ENCODE measurements at places on chromosomes 2 and 18. TPM values are rescaled to one million over a fixed set of nuclear protein-coding genes. Genes with fewer than 3 reads are reported as not detected.

Gene TRIM43
- polyA plus RNA-seq: not detected

DNA sequence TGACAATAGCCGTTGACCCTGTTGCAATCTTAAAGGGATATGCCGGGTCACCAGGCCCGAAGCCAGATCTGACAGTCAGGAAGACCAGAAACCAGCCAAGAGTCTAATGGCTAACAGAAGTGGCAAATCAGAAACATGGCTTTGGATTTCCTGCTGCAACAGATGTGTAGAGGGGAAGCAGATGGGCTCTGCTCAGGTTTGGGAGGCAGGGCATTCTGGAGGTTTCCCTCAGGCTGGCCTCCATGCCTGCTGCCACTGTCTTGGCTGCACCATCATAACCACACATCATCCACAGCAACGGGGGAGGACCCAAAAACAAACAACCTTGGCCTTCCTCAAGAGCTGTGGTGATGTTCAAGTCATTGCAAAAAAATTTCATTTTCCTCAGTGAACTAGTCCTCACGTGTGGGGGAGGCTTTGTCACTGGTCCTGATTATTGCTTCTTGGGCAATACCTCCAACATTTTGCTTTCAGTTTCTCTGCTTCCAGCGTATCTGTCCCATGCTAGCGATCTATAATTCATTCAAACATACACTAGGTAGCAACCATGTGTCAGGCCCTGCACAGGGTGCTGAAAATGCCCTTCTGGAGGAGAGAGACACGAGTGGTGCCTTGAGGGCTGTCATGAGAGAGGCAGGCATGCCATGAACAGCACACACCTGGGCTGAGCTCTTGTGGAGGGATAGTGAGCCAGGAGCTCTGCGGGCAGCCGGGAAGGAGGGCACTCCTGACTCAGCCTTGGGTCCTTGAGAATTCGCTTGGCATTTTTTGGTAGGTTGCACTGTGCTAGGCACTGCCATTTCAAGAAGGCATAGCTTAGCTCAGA lies 48.2 kb upstream of the LGALSL start:
- no peak overlapping the region for H3K4me3 ChIP-seq
- no peaks in the 10 kb centered on the region for H3K27me3 ChIP-seq
- no peaks in the 10 kb centered on the region for H3K36me3 ChIP-seq
- H3K4me1 ChIP-seq: peaks cover 45% of the 10 kb centered on the region

Gene THAP4
- polyA plus RNA-seq: 184 TPM

Gene FTCDNL1
- 4.1 TPM for polyA plus RNA-seq

DNA sequence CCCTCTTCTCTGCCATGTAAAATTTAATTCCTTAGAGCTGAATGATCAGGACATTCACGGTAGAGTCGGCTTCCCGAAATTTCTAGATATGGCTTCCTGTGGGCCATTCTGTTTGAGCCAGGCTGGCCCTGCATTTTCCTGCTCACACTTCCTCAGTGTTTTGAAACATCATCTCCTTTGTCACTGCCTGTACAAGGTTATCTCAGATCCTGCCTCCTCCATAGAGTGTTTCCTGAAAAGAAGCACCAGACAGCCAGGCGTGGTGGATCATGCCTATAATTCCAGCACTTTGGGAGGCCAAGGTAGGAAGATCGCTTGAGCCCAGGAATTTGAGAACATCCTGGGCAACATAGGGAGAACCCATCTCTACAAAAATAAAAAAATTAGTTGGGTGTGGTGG lies 43.6 kb downstream of the GRHL1 start:
- H3K4me3 ChIP-seq: no peak overlapping the region
- H3K27me3 ChIP-seq: no peaks in the 10 kb centered on the region
- H3K4me1 ChIP-seq: peaks cover 3% of the 10 kb centered on the region
- H3K36me3 ChIP-seq: peaks cover 4% of the 10 kb centered on the region

Gene RAB27B
- 0.32 TPM for polyA plus RNA-seq

DNA sequence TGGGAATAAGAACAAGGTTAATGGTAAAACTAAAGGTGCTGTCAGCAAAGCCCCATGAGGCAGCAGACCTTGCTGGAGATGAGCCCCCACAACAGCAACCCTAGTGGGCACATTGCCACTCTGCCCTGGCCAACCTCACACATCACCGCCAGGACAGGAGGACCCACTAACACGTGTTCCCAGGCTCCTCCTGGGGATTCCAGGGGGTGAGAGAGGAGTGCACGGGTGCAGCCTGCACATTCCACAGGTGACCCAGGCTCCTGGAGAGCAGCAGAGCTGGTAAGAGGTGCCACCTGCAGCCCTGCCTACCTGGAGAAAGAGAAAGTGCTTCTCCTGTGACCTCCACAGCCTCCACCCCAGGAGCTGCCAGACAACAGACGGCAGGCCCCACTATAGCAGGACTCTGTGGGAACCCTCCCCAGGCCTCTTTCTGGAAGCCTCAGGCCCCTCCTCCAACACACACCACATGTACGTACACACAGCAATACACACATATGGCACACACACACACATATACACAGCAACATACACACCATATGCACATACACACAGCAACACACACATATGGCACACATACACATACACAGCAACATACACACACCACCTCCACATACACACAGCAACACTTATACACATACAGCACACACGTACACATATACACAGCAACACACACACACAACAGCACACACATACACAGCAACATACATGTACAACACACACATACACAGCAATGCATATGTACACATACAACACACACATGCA lies 187.1 kb downstream of the GLI2 start:
- no peak overlapping the region for H3K4me3 ChIP-seq
- no peaks in the 10 kb centered on the region for H3K4me1 ChIP-seq
- DNase-seq: no peak
- H3K27ac ChIP-seq: no peak overlapping the region

Gene ACOXL
- not detected for polyA plus RNA-seq

GRCh38 chr18:76505614-76506013 lies 10.6 kb upstream of the ZNF516 start:
- no peaks in the 10 kb centered on the region for H3K27me3 ChIP-seq
- no peak overlapping the region for H3K4me3 ChIP-seq
- DNase-seq: no peak

Gene CNRIP1
- polyA plus RNA-seq: 8.7 TPM

Gene ARHGEF4
- 0.90 TPM for polyA plus RNA-seq

DNA sequence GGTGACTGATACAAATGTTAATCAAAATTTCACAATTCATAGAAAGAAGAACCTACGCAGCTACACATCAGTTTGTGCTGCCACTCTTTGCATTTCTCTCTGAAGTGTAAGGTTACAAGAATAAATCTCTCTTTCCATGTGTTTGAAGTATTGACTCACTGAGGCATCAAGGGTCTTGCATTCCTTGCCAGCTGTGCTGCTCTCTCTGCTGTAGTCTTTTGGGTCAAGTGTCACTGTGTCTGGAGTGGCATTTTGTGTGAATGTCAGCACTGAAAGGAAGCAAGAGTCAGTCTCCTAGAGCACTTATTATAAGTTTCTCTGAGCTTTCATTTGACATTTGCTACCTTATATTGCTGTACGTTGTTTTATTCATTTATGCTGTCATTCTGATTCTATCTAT lies 1696.1 kb upstream of the LRRTM1 start:
- no peaks in the 10 kb centered on the region for H3K36me3 ChIP-seq
- DNase-seq: no peak
- no peak overlapping the region for H3K27ac ChIP-seq
- no peaks in the 10 kb centered on the region for H3K4me1 ChIP-seq
- H3K4me3 ChIP-seq: no peak overlapping the region
- no peaks in the 10 kb centered on the region for H3K27me3 ChIP-seq
